ENCODE measurements at places on chromosomes 2 and 18.

- DNase-seq = no peak
These were observed 46.0 kb downstream of the ACAA2 start for GRCh38 chr18:49767111-49768050.

GRCh38 chr2:160406591-160407392 is 86.8 kb downstream of the RBMS1 start:
- DNase-seq = peak; percentile 22

- DNase-seq = no peak
These were observed 75.0 kb upstream of the NETO1 start for GRCh38 chr18:72942766-72943165.

DNA sequence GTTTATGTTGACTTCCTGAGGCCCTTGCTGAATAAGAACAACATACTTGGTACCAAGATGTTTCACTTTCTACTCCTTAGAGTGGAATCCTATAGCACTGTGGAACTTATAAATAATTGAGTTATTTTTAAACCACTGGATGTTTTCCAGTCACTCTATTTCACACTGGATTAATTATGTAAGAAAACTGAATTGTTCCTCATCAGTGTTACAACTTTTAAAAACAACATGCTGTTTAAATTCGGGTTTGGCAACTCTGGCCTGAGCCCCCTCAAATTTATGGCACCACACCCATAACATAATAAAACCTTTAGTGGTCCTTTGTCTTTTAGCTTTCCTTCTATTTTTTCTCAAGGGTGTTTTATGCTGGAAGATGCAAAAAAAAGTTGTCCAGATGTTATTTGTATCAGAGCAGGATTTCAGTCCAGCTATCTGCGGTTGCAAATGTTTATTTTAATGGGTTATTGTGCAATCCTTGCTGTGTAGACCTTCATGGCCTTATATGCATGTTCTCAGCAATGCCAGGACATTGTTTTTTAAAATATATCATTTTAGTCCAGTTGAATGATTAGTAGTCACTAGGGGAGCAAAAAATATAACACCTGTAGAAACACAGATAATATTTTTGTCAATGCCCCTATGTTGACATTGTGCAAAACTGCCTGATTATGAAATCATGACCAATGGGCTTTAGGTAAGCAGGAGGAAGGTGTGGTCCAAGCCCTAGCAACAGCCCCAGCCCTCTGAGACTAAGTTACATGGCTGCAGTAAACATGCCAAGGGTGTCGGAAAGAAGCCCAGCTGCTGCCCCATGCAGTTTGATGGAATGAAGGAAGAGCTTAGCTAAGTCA is 638.0 kb upstream of the ZEB2 start:
- DNase-seq = no peak

DNA sequence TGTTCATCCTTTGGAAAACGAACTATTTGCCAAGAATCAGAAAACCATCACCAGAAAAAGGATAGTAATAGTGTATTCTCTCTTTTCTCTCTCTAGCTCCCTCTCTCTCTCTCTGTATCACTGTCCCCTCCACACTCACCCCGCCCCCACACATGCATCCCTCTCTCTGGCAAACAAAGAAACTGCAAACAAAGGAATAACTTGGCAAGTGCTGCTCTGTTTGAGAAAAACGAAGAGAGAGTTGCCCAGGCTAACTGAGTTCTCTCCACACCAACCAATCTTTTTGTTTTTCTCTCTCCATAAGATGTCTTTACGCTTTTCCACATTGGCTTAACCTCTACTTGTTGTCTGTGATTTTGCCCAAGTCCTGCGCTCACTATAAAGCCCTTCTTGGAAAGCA is 316.2 kb downstream of the EPHA4 start:
- no peak for DNase-seq

GRCh38 chr2:74179063-74179865 is 585 bp upstream of the MOB1A start:
- DNase-seq = no peak

DNA sequence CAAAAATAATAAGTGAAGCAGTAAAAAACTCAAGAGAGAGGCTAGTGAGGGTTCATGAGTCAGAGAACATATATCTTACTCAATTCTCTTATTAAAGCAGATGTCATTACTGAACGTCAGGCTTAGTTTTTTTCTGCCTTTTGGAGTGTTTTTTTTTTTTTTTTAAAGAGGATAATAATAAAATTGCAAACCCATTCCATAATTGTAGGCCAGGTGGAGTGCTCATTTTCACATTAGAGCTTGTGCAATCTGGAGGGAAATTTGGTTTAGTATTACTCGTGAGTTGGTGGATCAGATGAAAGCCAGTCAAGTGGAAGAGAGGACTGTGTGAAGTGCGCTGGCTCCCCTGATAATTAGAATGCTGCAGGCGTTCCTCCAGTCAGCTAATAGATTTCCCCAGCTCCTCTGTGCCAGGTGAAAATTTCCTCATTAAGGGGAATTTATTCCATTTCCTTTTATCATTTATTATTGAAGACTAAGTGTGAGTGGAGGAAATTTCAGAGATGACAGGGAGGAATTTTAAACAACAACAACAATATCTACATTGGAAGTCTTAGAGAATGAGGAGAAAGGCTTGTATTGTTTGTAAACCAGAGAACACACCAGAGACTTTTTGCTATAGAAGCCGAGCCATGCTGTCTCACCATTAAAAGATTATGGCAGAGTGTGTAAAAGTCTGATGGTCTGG is 74.6 kb downstream of the CPS1 start:
- DNase-seq = peak; percentile 78

All from NCI-H1092 treated with DMSO at 0.1 percent for 48 hours (cell line).